ENCODE measurements at places on chromosomes 11 and 22.

GRCh38 chr11:124202951-124203350 is 19.8 kb downstream of the OR10D3 start:
- DNase-seq = no peak

- DNase-seq = peak; percentile 17
Measured at GRCh38 chr11:70755410-70756158, 357.3 kb downstream of the CTTN start.

DNA sequence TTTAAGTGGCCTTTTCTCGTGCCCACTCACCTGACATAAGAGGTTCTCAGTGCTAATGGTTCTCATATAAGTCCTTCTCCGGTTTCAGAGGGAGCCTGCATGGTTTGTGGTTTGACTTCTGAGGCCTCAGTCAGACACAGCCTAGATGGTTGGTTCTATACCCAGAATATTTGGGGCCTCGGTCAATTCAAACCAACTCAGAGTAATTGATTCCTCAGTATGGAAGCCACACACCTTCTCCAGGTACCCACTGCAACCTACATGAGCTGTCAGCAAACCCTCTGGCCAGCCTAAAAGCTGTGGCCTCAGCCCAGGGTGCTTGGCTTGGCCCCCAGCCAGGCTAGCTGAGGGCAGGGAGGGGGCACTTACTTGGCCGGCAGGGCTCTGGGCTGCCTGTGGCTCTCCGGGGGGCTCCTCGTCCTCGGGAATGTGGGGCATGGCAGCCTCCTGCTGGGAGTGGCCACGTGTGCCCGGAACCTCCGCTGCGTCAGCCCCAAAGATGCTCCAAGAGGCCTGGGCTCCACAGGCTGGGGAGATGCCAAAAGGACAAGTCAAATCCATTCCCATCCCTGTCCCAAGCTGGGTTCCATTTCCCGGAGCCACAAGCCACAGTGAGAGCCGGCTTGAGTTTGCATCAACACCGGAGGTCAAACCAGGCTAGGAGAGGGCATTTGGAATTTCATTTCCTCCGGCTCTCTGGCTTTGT is 41.7 kb downstream of the IRAG1 start:
- no peak for DNase-seq

- no peak for DNase-seq
Measured at GRCh38 chr22:46764140-46764680, 1.8 kb downstream of the TBC1D22A start.

GRCh38 chr22:42560781-42561180 is 7.0 kb downstream of the SERHL2 start:
- no peak for DNase-seq

DNA sequence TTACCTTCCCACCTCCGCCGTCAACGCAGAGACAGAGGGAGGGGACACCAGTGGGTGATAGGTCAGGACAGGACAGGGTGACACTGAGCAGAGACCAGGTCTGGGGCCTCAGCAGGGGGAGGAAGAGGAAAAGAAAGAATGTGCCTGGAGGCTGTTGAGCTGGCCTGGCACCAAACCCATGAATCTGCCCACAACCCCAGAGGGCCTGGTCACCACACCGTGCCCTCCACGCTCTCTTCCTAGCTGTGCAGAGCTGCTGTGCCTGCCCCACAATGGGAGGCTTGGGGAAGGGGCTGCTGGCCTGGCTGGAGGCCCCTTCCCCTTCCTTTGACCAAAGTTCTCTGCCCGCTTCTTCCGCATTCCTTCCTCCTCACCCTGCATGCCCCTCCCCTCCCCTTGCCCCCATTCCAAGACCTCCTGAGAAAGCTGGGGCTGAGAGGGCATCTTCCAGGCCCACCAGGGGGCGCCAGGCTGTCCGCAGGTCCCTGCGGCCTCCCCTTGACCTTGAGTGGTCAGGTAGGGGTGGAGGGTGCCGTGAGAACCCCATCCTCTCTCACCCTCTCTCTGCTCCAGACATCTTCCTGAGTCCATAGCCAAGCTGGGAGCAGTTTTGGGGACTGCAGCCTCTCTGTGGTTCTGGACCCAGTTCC is 11.0 kb upstream of the CACNA1I start:
- no peak for DNase-seq

DNA sequence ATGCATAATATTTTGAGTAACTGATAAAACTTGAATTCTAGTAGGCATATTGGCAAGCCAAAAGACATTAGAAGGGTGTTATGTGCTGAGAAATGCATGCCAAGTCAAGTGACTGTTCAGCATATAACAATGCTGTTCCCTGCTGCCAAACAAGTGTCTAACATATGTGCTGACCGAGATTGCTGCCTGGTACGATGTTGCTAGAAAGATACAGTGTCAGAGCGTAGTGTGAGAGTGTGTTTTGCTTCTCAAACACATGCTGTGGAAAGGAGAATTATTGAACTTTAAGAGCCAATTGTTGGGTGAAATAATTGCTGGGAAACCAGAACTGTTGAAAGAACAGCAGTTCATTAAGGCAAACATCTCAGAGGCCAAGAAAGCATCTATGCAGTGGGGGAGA is 71.3 kb upstream of the GRIA4 start:
- DNase-seq = peak; percentile 2

DNA sequence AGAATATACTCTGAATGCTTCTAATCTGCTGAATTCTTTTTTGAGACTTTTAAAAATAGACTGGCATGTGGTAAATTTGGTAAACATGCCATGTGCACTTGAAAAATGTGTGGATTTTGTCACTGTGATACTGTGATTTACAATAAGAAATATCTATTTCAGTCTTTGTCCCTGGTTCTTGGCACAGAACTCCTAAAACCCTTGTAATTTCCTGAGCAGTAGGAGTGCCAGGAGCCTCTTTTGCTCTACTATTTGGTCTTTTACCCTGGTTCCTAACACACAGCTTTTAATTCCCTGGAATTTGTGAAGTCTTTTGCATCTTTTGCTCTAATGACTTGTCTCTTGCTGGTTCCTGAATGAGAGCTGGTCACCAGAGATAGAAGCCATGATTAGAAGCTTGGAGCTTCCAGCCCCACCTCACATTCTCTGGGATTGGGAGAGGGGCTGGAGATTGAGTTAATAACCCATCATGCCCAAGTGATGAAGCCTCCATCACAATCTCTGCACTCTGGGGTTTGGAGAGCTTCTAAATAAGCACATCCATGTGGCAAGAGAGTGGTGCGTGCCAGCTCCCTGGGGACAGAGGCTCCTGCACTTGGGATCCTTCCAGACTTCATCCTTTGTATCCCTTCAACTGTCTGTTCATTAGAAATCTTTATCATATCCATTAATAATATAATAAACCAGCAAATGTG is 27.2 kb upstream of the SYT13 start:
- no peak for DNase-seq

DNA sequence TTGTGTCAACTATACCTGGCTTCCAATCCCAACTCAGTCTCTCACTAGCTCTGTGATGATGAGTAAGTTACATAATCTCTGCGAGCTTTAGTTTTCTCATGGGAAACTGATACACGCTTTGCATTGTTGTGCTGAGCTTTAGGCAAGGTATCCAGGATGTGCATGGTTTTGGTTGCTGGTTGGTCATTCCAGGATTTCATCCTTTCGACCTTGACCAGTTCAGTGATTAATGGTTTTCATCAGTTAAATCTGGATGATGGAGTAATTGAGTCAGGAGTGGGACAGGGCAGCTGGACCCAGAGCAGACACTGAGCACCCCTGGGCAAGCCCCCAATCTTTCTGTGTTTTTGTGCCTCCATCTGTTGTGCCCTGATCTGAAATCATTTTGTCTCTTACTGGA is 417.3 kb upstream of the CADM1 start:
- DNase-seq = no peak

GRCh38 chr11:21037850-21038249 is 368.5 kb downstream of the NELL1 start:
- DNase-seq = no peak

GRCh38 chr22:38320605-38321402 is 3.6 kb upstream of the CSNK1E start:
- DNase-seq = no peak

DNA sequence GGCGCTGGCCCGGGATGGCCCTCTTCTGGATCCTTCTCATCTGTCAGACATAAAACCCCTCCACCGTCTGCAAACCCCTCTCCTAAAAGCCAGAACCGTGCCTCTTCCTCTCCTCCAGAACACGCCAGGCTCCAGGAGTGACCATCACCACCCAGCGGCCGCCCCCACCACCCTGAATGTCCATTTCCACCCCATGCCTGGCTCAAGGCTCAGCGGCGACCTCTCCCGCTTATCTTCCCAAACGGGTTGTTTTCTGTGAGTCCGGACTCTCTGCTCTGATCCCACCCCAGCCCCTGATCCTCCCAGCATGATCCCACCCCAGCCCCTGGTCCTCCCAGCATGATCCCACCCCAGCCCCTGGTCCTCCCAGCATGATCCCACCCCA is 37.6 kb downstream of the CELSR1 start:
- no peak for DNase-seq

- no peak for DNase-seq
Measured at GRCh38 chr22:29060251-29060869, 1.3 kb downstream of the C22orf31 start.

GRCh38 chr22:21940521-21940920 is 12.1 kb downstream of the PPM1F start:
- DNase-seq = no peak

GRCh38 chr22:29914991-29915533 is 32.1 kb downstream of the MTMR3 start:
- DNase-seq = no peak

DNA sequence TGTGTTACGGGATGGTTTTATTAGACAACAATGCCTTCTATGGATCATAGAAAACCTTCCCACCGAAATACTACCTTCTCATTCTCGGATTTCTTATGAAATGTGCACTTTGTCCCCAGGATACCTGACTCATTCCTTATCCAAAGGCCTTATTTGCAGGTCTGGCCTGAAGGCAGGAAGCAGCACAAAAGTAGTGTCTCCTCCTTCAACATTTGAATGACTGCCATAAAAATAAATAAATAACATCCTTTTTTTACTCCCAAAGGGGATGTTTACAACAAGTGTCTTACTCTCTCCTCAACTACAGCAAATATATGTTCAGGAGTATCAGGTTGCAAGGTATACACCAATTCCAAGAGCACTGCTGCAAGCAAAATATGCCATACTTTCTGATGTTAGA is 41.6 kb upstream of the PAK1 start:
- no peak for DNase-seq

GRCh38 chr11:64649291-64649697 is 58.3 kb downstream of the SLC22A12 start:
- DNase-seq = no peak

DNA sequence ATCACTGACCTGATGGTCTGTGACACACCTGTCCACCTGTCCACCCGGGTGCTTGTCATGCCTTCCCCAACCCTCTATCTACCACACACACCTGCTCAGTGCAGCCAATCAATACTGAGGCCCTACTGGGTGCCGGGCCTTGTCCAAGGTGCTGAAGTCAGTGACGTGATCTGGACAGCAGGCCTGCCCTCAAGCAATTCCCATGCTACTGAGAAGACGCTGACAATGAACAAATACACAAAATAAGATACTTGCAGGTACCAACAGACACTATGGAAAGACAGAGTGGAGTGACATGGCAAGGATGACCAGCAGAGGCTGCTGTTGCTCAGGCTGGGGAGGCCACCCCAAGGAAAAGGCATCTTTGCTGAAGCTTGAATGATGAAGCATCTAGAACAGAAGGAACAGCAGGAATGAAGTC is 21.2 kb downstream of the PLAAT3 start:
- no peak for DNase-seq

DNA sequence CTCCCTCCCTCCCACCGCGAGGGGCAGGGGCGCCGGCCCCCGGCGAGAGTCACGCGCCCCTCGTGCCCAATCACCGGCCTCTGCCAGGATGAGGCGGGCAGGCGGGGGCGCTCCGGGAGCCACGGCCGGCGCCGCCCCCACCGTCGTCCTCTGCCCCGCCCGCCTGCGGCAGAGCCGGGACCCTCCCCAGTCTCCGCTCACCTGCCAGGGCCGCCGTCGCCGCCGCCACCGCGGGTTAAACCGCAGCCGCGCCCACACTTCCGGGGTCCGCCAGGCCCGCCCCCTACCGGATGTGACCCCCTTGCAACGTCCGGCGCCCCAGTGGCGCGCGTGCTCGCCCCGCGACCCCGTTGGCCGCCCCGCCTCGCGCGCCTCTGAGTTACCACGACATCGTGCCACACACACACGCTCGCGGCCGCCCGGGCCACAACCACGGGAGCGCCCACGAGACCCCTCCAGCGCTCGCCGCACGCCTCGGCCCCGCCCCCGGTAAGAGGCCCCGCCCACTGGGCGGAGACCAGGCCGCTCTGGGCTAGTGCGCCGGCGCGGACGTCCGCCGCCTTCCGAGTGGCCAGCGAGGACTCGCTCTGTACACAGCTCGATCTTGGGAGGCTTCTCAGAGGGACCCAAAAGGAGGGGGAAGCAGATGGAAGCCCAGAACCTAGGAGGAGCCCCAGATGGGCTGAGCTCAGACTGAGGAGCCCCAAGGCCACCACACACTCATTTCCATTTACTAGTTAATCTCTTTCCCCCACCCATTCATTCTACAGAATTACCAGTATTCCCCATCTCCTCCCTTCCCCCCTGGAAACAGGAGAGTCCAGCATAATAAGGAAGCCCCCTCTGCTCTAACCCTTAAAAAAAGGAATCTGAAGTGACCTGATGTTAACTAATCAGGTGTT is at the start of gene VPS37C:
TSS of gene VPS37C (minus strand) at position 237 of the 902 bp plus-strand sequence. CDS start 22,597 bp downstream, outside the sequence.
- peak; percentile 37 for DNase-seq

GRCh38 chr11:107547961-107548360 is 17.6 kb downstream of the ALKBH8 start:
- no peak for DNase-seq

DNA sequence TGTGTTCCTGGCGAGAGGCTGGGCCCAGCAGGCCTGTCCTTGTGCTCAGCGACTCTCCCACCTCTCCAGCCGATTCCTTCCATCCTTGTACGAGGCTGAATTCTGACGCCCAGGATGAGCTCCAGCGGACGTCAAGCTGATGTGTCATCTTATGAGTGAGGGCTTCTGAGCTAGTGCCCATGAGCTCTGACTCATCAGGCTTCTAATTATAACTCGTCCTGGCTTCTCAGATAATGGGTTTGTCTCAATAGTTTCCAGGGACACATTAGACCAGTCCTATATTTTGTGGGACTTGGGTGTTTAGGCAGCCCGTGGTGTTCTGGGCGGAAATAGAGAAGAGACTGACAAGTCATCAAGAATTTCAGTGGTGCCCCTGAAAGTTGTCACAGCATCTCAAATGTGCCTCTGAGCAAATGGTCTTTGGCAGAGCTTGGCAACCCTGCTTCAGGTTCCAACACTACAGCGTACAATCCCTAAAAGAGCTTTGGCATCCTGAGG is 108.2 kb upstream of the CD44 start:
- DNase-seq = peak; percentile 76

All from HFF-Myc (cell line).